ENCODE measurements at places on chromosomes 3 and 15.

DNA sequence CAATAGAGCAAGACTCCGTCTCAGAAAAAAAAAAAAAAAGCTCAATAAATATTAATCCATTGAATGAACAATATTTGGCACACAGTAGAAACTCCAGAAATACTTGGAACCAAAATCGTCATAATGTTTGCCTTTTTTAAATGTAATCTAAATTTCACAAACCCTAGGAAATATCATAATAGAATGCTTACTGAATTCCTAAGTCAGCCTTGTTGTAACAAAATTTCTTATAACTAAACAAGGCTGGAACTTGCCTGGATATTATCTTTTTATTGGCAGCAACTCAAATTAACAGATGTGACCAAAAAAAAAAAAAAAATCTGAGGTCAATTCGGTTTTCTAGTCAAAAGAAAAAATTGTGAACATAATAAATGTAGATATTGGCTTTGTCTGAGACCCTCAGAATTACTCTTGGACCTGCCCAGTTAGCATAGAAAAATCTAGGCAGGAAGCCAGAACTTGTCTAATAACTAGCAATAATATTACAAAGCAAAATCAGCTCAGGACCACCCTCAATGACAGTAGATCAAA, 33.3 kb downstream of the GABPB1 start:
- DNase-seq: no peak

DNA sequence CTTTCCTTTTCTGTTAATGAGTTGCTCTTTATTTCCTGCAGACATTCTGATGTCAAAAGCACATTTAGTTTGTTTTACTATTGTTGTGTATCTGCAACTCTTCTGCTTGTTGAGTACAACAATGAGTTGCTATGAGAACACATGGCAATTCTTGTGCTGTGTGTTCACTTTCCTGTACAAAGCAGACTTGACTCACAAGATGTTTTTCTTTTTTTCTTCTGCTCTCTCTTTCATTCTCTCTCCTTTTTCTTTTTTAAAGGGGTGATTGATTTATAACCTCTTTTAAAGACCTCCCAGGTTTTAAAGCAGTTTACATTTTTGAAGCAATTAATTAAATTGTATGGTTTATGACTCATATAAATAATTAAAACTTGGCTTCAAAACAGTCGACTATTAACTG, 31.6 kb upstream of the ABHD10 start:
- no peak for DNase-seq

DNA sequence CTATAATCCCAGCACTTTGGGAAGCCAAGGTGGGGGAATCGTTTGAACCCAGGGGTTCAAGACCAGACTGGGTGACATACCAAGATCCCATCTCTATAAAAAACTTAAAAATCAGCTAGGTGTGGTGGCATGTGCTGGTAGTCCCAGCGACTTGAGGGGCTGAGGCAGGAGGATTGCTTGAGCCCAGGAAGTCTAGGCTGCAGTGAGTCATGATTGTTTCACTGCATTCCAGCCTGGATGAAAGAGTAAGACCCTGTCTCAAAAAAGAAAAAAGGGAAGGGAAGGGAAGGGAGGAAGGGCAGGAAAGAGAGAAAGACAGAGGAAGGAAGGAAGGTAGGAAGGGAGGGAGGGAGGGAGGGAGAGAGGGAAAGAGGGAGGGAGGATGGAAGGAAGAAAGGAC, 133.7 kb upstream of the LRRN1 start:
- DNase-seq: no peak

- no peak for DNase-seq
Measured at GRCh38 chr15:68518046-68518445, 60.7 kb upstream of the CORO2B start.
